ENCODE measurements at places on chromosomes 1 and 21. TPM values are rescaled to one million over a fixed set of nuclear protein-coding genes. Genes with fewer than 3 reads are reported as not detected.

DNA sequence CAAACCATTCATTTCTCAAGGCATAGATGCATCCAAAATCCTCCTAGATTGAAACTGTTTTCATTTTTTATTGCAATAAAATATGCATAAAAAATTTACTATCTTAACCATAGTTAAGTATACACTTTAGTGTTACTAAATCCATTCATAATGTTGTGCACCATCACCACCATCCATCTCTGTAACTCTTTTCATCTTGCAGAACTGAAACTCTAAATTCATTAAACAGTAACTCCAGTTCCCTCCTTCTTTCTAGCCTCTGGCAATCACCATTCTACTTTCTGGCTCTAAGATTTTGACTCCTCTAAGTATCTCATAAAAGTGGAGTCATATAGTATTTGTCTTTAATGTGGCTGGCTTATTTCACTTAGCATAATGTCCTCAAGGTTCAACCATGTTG is 236.8 kb downstream of the SMYD3 start:
- no peak for DNase-seq

DNA sequence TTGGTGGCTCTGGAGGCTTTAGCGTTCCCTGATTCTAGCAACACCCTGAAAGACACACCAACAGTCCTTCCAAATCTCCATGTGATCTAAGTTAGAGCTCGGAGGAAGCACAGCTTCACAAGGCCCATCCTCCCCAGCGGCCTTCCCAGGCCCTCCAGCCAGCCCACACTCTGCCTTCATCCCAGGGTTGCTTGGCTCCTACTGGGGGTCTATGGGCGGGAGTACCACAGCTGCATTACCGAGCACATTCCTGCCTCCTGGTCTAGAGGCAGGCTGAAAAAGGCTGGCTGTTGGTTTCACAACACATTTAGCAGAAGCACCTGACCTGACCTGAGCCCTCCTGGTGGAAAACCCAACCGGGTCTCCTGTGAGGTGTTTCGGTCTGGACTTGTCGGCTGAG is 54.7 kb upstream of the TRIM67 start:
- no peak for DNase-seq

- no peak for DNase-seq
Measured at GRCh38 chr1:53266038-53266437, 27.7 kb upstream of the MAGOH start.

- DNase-seq, result no peak
Measured at GRCh38 chr1:160397651-160398050, 2.7 kb upstream of the VANGL2 start.

- DNase-seq, result no peak
Measured at GRCh38 chr1:237411621-237412020, 369.6 kb downstream of the RYR2 start.

GRCh38 chr1:58780411-58780810 is 3.4 kb downstream of the JUN start:
- no peak for DNase-seq

The MR1 gene
- total RNA-seq, result not detected

The CFAP141 gene
- total RNA-seq, result not detected

The MAP3K21 gene
- total RNA-seq, result 0.25 TPM

Measured in glutamatergic neuron (in vitro differentiated cells).